ENCODE measurements at places on chromosomes 3 and 15. TPM values are rescaled to one million over a fixed set of nuclear protein-coding genes. Genes with fewer than 3 reads are reported as not detected.

DNA sequence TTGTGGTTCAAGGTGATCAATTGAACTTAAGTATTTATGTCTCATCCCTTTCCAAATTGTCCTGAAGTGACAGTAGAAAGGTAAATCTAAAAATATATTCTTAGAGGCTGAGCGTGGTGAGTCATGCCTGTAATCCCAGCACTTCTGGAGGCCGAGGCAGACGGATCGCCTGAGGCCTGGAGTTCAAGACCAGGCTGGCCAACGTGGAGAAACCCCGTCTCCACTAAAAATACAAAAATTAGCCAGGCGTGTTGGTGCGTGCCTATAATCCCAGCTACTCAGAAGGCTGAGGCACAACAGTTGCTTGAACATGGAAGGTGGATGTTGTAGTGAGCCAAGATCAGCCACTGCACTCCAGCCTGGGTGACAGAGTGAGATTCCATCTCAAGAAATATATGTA, 226.6 kb downstream of the DPH6 start:
- DNase-seq, result no peak

DNA sequence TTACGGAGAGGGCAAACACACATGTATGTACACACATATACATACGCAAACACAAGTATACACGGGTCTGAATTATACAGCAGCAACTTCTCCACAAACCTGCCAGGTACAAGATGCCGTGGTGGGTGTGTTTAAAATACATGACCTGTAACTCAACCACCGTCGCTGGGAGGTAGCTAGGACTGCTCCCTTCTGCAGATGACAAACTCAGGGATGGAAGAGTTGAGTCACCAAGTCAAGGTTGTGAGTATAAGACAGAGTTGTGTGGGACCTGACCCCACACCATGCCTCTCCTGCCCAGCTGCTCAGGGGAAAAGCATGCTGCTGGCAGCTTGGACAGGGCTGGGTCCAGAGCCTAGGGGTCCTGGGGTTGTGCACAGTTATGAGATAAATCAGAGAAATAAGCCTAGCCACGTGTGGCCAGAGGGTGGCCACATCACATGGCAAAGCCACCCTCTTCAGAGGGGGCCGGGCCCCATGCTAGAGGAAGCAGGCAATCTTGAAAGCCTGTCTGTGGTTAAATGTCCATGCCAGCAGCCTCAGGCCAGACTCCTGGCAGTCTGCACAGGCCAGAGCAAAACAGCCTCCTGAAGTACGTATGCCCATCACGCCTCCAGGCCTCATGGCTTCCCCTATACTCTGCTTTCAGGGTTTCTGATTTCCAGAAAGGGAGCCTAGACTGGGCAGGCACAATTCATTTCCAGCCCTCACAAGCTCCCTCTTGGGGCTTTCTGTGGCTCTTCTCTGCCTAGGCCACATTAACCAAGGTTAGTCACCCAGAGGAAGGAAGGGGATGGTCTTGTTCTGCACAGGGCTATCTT, 107.7 kb upstream of the RPL32 start:
- no peak for DNase-seq

GRCh38 chr15:57306944-57307411, 69.3 kb upstream of the CGNL1 start:
- no peak for DNase-seq

GRCh38 chr3:184059424-184059823, 6.6 kb downstream of the HTR3C start:
- no peak for DNase-seq

Gene LINGO1
- total RNA-seq, result 3.0 TPM

Measured in Peyer's patch (tissue), 4 donors.